Activated T-cell treated with anti-CD3 and anti-CD28 coated beads, Interleukin-2, amount 50 U/mL, for 72 hours (primary cell): ENCODE measurements at places on chromosomes 6 and 20. TPM values are rescaled to one million over a fixed set of nuclear protein-coding genes. Genes with fewer than 3 reads are reported as not detected.

DNA sequence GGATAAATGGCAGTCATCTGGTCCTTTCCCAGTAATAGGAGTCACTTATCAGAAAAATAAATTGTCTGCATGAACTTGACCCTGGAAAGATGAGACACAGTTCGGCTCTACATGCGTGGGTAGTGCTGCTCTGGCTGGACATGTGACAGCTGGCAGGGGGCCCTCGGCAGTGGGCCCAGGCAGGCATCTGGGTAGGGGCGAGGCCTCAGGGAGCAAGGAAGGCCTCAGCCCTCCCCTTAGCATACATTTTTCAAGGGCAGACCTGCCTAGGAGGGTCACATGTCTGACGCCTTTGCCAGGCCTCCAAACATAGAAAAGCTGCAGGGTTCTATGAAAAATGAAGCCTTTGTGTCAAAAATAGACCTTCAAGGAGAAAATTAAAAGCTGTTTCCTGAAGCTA lies 12.8 kb upstream of the ILRUN start:
- no peaks in the 10 kb centered on the region for H3K27me3 ChIP-seq
- no peaks in the 10 kb centered on the region for H3K36me3 ChIP-seq
- no peak overlapping the region for H3K27ac ChIP-seq
- no peak for DNase-seq
- no peak overlapping the region for H3K4me3 ChIP-seq
- H3K4me1 ChIP-seq, result no peaks in the 10 kb centered on the region

- peaks cover 13% of the 10 kb centered on the region for H3K27me3 ChIP-seq
- no peaks in the 10 kb centered on the region for H3K4me1 ChIP-seq
- no peak overlapping the region for H3K4me3 ChIP-seq
- H3K27ac ChIP-seq, result no peak overlapping the region
- no peak for DNase-seq
- no peaks in the 10 kb centered on the region for H3K36me3 ChIP-seq
These were observed 50.0 kb downstream of the DCDC2 start for GRCh38 chr6:24307881-24308280.

SPATS1 gene
- not detected for total RNA-seq

DNA sequence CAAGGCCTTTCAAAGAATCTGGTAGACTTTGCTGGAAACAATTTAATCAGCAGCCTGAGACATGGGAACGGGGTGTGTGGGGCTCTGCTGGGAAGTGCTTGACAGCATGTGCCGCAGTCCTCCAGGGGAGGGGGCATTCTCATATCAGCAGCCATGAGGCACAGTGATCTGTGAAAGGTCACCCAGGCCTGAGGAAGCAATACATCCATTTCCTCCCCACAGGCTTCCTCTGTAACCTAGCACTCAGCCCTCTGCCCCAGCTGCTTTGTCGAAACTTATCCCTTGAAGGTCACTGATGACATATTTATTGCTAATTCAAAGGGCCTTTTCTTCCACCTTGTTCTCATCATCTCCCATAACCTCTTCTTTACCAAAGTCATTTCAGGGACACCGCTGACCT lies 103.3 kb downstream of the TNFAIP3 start:
- no peaks in the 10 kb centered on the region for H3K27me3 ChIP-seq
- H3K4me3 ChIP-seq, result peak overlapping the region; percentile 74
- peak overlapping the region; percentile 91 for H3K27ac ChIP-seq
- H3K4me1 ChIP-seq, result peaks cover 74% of the 10 kb centered on the region

GRCh38 chr6:155041741-155042279 lies 46.7 kb downstream of the TIAM2 start:
- DNase-seq, result no peak
- H3K4me1 ChIP-seq, result peaks cover 12% of the 10 kb centered on the region
- no peaks in the 10 kb centered on the region for H3K36me3 ChIP-seq
- peaks cover 42% of the 10 kb centered on the region for H3K27me3 ChIP-seq
- H3K27ac ChIP-seq, result no peak overlapping the region
- no peak overlapping the region for H3K4me3 ChIP-seq
